Stimulated activated CD4-positive, alpha-beta T cell treated with anti-CD3 and anti-CD28 coated beads, TNF-alpha, amount 100 ng/mL, for 1 hour (primary cell): ENCODE measurements at places on chromosomes 1 and 21.
A peak's percentile ranks its signal among the peaks of the same experiment; 100 is the strongest.

DNA sequence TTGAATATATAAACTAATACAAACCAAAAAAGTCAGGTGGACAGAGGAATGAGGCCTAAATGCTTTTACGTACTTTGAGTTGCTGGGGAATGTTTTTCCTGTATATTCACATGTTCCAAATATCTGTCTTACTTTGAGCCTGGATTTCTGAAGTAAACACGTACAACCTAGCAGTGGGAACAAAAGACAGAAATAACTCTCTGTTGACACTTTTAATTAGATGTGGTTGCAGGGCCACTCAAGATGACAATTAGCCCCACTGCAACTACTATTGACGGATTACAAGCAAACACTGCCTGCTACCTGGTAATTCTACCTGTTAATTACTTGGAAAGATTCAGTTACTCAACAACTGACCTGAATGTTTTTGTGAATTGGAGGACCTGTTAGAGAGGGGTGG is 196.9 kb downstream of the TTLL7 start:
- DNase-seq = no peak

DNA sequence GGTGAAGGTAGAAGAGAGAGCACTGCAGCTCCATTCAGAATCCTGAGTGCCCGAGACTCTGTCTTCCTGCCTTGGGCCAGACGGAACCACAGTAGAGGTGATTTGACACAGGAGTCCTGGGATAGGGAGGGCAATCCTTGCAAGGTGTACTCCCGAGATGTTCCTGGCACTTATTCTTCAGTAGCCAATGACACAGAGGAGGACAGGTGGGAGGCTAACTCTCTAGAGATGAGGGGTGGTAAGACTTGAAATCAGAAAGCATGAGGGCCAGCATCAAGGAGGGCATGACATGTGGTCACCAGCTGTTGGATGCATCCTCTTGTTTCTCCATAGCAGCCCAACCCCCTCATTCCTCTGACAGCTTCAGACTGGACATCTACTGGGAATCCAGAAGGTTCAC is 56.3 kb downstream of the CSMD2 start:
- DNase-seq = no peak

- DNase-seq = no peak
Measured at GRCh38 chr21:42107177-42107880, 36.2 kb downstream of the UMODL1 start.

GRCh38 chr1:86636898-86637297 is 67.5 kb upstream of the SH3GLB1 start:
- DNase-seq = no peak

DNA sequence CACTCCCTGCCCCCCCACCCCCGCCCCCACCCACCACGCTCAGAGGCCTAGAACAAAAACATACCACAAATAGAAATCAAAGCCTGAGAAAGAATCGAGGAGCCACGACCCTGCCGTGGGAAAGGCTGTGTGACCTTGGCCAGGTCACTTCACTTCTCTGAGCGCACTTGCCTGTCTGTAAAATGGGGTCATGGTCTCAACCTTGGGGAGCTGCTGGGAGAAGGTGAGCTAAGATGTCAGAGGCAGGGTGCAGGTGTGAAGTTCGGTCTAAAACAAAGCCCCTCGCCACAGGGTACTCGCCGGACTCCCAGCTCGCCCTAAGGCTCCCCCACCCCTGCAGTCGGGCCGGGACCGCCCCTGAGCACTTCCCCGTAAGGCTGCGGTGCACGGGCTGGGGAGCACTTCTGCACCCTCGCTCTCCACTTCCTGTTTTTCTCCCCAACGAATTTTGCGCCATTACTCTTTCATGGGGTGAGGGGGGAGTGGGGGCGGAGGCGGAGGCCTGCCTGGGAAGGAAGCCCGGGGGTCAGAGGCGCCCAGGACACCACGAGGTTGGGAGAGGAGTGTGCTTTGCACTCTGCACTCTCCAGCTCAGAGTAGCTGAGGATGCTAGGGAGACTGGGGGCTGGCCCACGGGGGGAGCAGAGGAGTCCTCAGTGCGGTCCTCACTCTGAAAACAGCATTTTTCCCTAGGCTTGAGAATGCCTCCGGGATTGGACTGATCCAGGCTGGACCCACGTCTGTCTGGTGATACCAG is 21.9 kb upstream of the PIK3CD start:
- DNase-seq = peak; percentile 51

GRCh38 chr21:42685036-42685435 is 31.6 kb downstream of the PDE9A start:
- no peak for DNase-seq

DNA sequence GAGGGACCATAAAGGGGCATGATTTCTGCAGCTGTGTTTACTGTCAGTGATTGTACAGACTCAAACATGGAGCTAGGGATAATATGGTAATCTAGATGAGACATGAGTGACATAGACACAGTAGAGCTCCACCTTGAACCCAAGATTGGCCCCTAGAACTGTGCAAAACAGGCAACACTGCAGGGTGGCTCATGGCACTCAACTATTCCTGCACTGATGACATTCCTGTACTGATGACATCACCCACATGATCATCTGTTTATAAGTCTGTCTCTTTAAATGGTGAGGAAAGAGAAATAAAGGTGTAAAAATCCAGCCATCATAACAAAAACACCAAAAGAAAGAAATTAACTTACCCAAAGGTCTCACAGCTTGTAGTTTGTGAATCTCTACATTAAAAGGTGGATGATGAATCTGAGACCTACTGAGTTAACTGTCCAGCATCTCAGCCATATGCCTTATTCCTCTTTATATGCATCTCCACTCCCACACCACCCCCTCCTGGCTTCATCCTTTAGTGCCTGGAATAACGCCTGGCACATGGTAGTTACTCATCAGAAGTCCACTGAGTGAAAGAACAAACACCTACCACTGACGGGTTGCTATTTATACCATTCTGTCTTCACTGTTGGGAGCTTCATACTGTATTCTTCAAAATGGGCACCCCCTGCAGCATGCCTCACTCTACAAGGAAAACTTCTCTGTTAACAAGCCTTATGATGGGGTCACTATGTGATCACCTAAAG is at the start of gene LRRC53:
TSS of gene LRRC53 (minus strand) at position 442 of the 746 bp plus-strand sequence. CDS start 29,262 bp downstream, outside the sequence.
- DNase-seq = no peak

DNA sequence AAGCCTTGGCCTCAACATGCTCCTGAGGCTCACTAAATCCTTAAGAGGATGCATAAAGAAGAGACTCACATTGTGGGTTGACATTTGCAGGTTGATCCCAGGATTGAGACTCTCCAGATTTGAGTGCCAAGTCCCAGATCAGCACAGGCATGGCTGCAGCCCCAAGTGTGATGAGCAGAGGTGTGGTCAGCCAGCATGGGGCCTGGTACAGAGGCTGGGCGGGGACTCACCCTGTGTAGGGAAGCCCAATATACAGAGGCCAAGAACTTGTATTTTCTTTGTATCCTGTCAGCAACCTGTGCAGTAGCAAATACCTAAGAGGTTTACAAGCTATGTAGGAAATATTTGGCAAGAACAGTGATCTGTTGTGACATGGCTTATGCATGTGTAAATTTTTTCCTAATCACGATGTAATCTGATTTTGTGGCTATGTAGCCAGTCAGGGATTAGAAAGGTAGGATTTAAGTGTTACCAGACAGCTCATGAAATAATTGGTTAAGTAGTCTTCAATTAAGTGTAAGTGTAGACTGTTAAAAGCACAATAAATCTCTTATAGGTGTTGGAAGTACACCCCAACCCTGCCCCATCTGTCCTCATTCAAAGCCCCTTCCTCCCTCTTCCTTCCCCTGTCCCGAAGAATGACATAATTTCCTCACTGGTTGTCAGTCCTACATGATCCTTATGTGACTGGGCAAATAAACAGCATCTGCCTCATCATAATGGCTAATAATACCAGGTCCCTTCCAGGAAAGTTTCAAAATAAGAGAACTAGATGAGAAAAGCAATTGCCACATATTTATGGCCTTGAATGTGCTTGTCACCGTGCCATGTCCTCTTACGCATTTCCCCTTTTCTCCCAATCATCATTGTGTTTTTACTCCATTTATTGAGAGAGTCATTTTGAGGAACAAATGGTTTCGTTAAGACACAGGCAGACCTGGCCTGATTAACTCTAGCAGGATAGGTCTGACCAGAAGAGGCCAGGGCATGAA is 120.9 kb downstream of the HLX start:
- DNase-seq = no peak

- DNase-seq = no peak
Measured at GRCh38 chr1:10484521-10484920, 9.8 kb downstream of the PEX14 start.

DNA sequence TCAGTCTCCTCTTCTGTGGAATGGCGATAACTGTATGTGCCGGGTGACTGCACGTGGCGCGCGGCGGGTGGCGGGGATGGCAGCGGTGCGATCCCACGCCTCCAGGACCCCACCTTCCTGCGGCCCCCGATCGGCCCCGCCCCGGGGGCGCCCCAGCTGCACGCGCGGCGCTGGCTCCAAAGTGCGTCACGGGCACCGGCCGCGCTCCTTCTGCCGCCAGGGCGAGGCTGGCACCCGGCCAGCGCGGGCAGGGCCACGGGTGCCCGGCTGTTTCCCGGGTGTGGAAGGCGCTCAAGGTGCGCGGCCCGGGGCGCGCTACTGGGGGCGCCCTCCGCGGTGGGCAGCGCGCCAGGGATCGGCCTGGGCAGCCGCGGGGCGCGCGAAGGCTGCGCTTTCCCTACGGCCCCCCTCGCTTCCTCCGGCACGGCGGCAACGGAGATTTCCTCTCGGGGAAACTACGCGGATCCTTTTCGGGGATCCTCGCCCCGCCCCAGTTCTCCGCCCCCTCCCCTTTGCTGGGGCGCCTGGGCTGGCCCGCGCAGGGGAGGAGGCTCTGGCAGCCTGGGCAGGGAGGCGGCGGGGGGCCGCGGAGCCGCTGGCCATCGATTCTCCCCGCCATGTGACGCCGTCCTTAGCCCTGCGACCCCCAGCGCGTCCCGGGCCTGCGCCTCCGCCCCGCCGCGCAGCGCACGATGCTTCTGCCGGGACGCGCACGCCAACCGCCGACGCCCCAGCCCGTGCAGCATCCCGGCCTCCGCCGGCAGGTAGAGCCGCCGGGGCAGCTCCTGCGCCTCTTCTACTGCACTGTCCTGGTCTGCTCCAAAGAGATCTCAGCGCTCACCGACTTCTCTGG is at the start of gene EVA1C:
TSS of gene EVA1C (plus strand) at position 545 of the 853 bp plus-strand sequence. CDS start at position 693, 148 bp downstream.
- peak; percentile 56 for DNase-seq

DNA sequence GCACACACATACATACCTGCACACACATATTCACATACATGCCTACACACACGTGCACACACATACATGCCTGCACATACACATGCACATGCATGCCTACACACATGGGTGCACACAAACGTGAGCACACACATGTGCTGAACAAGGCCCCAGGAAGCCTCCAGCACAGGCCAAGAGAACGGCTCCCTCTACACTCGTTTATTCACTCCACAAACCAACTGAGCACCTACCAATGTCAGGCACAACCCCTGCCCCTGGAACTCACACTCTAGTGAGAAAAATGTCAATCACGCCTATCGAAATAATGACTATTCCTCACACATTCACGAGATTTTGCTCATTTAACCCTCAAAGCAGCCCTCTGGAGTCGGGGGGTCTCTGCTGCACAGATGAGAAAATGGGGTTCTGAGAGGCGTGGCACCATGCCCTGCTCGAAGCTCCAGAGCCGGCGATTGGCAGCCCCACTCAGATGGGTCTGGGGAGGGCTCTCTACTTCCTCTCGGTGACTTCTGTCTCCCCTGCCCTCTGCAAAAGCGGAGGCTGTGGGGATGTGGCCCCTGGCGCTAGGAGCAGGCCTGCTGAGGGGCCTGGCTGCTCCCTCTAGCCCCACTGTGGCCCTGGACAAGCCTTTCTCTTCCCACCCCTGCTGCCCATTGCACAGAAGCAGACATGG is 90.2 kb upstream of the RUNX3 start:
- DNase-seq = no peak

GRCh38 chr1:34055818-34056217 is 109.2 kb downstream of the CSMD2 start:
- DNase-seq = no peak

GRCh38 chr1:221776495-221777301 is 34.8 kb upstream of the DUSP10 start:
- DNase-seq = no peak

GRCh38 chr1:174297351-174297750 is 138.0 kb downstream of the RABGAP1L start:
- no peak for DNase-seq

- DNase-seq = no peak
Measured at GRCh38 chr1:162823231-162823630, 32.7 kb downstream of the HSD17B7 start.

GRCh38 chr1:198465201-198466144 is 75.0 kb downstream of the ATP6V1G3 start:
- DNase-seq = no peak

GRCh38 chr21:28336314-28336713 is 656.4 kb downstream of the LTN1 start:
- DNase-seq = no peak

DNA sequence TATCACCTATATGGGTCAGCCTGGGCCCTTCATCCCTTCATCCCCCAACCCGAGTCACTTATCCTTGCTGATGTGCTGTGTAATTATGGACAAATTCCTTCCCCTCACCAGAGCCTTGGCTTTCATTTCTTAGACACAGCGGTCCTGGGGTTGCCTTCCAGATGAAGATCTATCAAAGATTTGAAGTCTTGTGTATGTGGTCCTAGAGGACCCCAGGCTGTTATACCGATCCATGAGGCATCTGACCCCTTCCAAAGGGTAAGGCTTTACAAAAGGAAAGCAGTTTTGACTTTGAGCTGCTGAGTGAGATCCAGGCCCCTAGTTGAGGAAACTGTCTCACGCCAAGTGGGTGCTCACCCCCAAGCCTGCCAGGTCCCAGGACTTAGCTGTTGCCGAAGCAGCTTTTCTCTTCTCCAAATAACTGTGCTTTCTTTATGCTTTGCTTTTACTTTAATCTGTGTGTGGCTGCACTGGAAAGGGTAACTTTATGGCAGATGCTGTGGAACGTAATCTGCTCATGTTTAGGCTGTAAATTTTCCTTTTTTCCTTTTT is 37.6 kb downstream of the MAN1C1 start:
- no peak for DNase-seq
